Tibial nerve (tissue), 4 donors: ENCODE measurements at places on chromosomes 5 and 9.

DNA sequence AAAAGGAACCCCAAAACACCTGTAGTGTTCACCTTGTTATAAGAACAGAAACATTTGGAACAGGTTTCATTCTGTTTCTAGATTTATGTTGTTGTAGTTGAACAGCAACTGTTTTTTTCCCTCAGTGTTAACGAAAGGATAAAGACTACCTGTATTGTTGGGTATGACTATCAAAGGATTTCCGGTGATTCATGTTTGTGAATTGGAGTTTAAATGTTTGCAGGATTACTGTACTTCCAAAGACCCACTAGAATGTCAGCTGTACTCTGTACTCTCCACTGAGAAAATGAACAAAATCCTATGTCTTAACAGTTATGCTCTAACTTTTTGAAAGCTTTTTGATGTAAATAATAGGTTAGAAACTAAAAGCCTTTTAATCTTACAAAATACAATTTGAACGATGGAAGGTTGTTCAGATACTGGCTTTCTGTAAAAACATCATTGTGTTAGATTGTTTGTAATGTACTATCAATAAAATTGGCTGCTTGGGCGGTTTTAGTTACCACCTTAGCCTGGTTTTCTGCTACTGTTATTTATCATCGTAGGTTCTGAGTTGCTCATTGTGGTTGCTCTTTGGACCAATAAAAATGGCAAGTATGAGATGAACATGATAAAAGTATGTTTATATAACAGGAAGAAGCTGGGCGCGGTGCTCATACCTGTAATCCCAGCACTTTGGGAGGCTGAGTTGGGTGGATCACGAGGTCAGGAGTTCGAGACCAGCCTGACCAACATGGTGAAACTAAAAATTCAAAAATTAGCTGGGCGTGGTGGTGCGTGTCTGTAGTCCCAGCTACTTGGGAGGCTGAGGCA lies 44.1 kb downstream of the DCP2 start:
- peaks cover 8% of the 10 kb centered on the region for H3K4me1 ChIP-seq
- no peak overlapping the region for H3K27ac ChIP-seq
- H3K4me3 ChIP-seq, result no peak overlapping the region
- H3K36me3 ChIP-seq, result no peaks in the 10 kb centered on the region

GRCh38 chr5:178327931-178328711 lies 95.5 kb upstream of the PHYKPL start:
- H3K36me3 ChIP-seq, result no peaks in the 10 kb centered on the region
- H3K27ac ChIP-seq, result no peak overlapping the region
- DNase-seq, result no peak
- H3K27me3 ChIP-seq, result no peaks in the 10 kb centered on the region
- peaks cover 6% of the 10 kb centered on the region for H3K4me1 ChIP-seq

DNA sequence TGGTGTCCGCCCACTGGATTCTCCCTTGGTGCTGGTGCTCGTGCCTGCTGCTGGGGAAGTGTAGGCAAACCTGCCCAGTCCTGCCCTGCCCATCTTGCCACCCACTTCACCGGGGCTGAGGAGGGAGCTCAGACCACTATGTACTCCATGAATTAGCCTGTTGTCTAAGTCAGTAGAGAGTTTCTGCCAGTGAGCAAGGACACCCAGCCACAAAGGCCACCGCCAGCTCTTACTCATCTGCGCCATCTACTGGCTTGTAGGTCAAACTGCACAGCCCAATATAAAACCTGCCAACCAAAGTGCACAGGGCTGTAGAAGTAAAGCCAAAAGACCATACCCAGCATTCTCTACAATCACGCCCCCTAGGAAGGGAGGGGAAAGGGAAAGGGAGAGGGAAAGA lies 102.3 kb downstream of the GLIS3 start:
- H3K27ac ChIP-seq, result no peak overlapping the region
- H3K27me3 ChIP-seq, result no peaks in the 10 kb centered on the region
- no peaks in the 10 kb centered on the region for H3K4me1 ChIP-seq
- DNase-seq, result no peak

DNA sequence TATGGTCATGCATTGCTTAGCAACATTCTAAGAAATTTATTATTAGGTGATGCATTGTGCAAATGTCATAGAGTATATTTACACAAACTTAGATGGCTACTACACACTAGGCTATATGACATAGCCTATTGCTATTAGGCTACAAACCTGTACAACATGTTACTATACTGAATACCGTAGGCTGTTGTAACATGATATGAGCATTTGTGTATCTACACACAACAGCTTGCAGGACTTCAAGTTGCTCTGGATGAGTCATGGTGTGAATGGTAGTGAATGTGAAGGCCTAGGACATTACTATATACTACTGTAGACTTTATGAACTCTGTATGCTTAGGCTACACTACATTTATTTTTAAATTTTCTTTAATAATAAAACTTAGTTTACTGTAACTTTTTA lies 107.2 kb upstream of the MAMDC2 start:
- no peak overlapping the region for H3K27ac ChIP-seq
- no peaks in the 10 kb centered on the region for H3K4me1 ChIP-seq
- DNase-seq, result no peak
- no peaks in the 10 kb centered on the region for H3K36me3 ChIP-seq
- no peak overlapping the region for H3K4me3 ChIP-seq
- H3K27me3 ChIP-seq, result no peaks in the 10 kb centered on the region
